ENCODE measurements at places on chromosomes 4 and X.
A peak's percentile ranks its signal among the peaks of the same experiment; 100 is the strongest.

DNA sequence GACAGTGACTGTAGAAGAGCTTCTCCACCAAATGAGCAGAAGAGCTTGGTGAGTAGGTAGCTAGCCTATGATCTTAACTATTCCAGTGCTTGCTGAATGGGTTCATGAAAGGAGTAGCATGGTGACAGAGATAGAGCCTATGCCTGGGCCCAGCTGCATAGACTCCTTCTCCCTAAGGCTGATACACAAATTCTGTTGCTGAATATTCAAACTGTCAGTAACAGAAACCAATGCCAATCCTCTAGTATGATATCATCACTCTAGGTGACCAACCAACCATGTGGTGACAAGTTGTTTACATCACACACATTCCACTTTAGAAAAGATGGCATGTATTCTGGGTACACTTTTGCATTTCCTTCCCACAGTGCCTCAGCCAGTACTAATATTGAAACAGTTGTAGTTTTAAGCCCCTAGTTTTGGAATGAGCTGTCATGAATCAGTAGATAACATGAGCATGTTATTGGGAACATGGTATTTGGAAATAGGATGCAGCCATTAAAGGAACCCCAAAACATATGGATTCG lies 103.4 kb upstream of the GRXCR1 start:
- no peak for DNase-seq

DNA sequence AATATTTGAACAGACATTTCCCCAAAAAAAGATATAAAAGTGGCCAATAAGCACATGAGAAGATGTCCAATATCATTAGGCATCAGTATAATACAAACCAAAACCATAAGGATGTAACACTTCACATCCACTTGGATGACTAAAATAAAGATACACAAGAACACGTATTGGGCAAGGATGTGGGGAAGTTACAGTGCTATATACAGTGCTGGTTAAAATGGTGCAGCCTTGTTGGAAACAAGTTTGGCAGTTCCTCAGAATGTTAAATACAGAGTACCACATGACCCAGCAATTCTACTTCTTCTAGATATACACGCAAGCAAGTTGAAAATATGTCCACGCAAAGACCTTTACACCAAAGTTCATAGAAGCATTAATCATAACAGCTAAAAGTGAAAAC lies 58.9 kb downstream of the HAUS3 start:
- DNase-seq = no peak

DNA sequence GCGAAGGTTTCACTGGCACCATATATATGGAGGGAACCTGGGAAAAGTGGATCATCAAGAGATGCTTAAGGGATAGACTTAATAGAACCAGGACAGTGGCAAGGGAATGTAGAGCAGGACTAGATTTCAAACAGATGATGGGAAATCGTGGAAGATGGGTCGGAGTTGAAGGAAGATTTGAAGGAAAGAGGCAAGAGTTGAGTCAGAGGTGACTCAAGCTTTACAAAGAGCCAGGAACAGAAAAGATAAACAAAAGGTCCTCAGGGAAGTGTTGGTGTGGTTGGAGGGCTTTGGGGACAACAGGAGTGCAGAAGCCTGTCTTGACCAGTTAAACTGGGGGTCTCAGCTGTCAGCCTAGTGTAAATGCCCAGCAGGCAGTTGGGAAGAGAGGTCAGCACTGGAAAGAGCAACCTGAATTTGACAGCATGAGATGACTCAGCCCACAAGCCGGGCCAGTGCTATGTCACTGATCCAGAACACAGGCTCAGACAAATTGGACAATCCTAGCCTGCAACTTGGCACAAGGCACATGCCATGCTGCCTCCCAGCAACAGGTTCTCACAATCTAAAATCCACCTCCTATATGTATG lies 230.5 kb downstream of the IDS start:
- no peak for DNase-seq

- DNase-seq = no peak
Measured at GRCh38 chr4:174859904-174860303, 30.9 kb upstream of the GLRA3 start.

- DNase-seq = peak; percentile 29
Measured at GRCh38 chr4:5753766-5754528, 42.9 kb downstream of the EVC start.

DNA sequence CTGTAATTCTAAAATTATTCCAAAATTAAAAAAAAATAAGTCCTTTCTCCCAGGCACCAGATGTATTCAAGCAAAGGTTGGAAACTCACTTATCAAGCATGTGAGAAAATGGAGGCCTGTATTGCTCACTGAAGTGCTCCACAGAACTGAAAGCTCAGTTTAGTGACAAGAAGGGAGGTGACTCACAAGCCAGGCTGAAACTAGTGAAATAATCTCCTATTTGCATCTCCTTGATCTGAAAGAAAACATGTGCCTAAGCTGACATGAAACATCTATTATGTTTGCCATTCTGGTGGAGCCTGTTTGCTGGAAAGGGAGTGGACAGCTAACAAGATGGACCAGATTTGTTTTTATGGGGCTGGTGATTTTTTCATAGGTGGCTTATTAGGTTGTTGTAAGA lies 54.0 kb upstream of the AMELX start:
- peak; percentile 77 for DNase-seq

DNA sequence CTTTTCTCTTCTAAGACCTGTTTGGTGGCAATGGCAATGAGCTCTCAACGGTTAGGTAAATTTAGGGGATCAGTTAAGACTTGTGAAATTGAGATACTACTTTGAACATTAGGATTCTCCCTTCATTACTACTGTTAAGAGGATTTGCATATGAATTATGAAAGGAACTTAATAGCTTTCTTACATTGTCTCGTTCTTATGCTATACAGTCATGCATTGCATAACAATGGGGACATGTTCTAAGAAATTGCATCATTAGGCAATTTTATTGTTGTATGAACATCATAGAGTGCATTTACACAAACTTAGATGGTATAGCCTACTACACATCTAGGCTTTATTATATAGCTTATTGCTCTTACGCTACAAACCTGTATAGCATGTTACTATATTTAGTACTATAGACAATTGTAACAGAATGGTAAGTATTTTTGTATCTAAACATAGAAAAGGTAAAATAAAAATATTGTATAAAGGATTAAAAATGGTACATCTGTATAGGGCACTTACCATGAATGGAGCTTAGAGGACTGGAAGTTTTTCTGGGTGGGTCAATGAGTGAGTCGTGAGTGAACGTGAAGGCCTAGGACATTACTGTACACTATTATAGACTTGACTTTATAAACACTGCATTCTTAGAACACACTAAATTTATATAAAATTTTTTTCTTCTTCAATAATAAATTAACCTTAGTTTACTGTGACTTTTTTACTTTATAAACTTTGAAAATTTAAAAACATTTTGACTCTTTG lies 62.5 kb downstream of the PAQR3 start:
- no peak for DNase-seq

GRCh38 chr4:183721207-183722081 lies 62.4 kb downstream of the TRAPPC11 start:
- DNase-seq = peak; percentile 57

DNA sequence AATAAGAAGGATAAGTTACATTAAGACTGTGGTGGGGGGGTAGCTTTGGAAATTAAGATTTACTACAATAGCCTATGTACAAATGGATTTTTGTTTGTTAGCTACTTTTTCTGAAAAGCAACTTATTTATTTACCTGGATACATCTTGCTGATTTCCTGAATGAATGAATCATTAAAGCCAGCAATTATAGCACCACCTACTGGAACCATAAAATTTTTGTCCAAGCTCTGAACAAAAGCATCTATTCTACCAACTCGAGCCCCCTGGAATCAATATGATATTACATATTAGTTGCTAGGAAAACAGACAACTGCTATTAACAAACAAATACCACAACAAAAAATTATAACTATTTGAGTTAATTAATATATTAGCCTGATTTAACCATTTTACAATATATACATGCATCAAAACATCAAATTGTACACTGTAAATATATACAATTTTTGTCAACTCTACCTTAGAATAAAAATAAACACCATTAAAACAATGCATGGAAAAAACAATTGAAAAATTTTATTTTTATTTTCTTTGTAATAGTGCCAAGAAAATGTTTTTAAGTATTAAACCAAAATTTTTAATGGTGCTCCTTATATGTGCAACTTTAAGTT lies 15.3 kb downstream of the SEPSECS start:
- peak; percentile 17 for DNase-seq

DNA sequence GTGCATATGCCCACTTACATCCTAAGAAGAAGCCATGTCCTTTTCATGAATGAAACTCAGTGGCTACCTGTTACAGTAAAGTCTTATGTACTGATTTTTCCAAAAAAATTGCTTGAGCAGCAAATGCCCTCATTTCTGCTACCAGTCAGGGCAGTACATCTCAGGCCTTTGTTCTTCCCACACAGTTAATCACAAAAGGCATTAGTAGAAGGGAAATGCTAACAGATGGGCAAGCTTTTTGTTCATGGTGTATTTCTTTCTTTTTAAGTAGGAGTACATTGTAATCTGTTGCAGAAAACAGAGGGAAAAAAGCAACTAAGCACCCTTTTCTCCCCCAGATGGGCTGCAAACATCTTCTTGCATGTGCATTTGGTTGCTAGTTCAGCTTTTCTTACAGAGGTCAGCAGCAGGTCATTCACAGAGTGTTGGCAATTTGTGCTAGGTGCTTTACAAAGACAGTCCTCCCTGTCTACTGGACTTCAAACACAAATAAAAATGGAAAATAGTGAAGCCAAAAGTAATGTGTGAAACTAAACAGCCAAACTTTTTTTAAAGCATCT lies 373.4 kb downstream of the PRDM5 start:
- no peak for DNase-seq

GRCh38 chr4:145887241-145887991 lies 51.2 kb downstream of the ZNF827 start:
- peak; percentile 45 for DNase-seq

DNA sequence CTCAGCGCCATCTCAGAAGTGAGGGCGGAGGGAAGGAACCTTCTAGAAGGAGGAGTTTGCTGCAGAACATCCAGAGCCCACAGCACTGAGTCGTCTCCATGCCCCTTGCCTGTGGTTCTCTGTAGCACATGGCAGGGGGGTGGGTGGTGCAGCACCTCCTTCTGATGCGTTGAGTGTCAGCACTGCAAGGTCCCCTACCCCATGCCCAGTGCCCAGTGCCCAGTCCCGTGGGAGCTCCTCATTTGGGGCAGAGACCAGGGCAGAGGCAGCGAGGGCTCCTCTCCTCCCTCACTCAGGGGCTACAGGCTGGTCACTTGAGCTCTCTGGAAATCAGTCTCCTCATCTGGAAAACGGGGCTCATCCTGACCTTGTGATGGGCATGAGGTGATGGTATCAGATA lies 78.1 kb downstream of the HTRA3 start:
- no peak for DNase-seq

GRCh38 chr4:66688674-66689073 lies 856.6 kb downstream of the CENPC start:
- no peak for DNase-seq

- no peak for DNase-seq
Measured at GRCh38 chrX:43717161-43717560, 61.1 kb downstream of the MAOA start.

DNA sequence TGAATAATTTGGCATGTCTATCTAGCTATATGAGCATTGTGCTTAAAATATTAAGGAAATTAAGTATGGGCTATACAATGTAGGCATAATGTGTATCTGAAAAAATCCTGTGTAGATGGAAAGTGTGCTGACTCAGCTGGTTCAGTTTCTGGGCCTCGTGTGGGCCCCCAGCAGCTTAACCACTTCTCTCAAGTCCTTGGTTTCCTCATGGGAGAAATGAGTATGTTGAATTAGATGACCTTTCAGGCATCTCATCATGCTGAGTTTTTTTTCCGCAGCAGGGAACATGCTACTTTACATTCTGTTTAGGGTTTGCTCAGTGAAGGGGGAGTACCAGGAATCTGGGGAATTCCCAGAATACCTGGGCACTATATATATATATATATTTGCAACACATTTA lies 30.5 kb downstream of the RHOH start:
- DNase-seq = peak; percentile 93

DNA sequence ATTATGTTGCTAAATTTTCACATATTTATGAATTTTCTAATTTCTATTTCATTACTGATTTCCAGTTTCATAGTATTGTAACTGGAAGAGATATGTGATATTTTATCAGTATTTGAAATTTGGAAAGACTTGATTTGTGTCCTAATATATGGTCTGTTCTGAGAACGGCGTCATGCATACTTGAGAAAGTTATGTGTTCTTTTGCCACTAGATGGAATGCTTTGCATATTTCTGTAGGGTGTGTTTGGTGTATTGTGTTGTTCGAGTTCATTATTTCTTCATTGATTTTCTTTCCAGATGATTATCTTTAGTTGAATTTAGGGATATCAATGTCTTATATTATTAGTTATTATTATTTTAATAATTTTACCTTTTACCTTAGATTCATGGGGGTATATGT lies 110.6 kb upstream of the ITM2A start:
- no peak for DNase-seq

GRCh38 chrX:96704629-96705028 lies 20.0 kb downstream of the DIAPH2 start:
- no peak for DNase-seq

DNA sequence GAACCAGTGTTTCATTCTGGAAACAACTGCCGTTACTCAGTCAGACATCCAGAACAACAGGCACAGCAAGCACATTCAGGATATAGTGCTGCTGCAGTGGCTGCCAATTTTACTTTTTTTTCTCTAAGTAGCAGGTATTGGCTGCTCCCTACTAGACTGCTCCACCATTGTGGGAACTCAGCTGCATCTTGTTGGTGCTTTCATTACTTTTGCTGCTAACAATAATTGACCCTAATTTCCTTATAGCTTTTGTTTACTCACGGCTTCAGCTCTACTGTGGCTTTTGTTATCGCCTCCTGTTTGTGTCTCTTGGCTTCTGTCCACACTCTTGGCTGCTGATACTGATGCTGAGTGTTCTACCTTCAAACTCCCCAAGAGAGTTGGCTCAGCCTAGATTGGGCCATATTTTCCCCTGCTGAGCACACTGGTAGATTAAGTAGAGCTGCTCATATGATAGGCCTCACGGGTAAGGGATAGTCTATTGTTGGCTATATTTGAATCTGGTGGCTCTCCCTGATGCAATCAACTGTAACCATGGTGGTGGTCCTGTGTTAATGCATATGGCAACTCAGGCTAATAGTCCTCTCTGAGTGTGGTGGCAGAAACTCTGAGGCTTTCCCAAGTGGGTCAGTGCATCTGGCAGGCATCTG lies 44.5 kb upstream of the IL2 start:
- DNase-seq = no peak

DNA sequence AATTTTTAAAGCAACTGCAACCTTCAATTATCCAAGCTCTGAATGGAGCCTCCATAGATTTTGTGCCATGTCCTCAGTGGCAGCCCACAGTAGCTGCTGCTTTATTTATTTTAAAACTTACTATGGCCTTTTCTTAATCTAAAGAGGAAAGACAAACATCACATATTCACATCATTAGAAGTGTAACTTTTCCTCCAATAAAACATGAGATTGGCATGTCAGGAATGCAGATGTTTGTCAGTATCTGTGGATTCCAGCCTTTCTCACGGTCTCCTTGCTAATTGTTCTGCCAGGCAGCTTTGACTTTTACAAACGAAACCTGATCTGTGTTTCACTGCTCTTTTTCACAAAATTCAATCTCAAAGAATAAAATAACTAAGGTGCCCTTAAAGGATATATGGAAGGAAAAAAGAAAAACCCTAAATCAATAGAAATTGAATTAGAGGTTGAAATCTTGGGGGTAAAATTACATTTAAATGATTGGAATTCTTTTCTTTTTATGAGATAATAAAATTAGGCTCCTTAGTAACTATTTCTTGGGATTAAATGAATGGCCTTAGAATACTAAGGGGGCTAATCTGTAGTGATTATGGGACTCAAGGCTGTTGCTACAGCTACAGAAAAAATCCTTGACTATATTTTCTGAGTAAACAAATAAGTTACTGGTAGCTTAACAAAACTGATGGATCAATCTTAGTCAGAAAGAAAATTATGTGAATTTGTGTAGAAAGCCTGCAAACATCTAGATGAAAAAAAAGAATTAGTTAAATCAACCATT lies 151.3 kb downstream of the RTL9 start:
- no peak for DNase-seq
